NCI-H1436 (cell line): ENCODE measurements at places on chromosomes 6 and 20.

DNA sequence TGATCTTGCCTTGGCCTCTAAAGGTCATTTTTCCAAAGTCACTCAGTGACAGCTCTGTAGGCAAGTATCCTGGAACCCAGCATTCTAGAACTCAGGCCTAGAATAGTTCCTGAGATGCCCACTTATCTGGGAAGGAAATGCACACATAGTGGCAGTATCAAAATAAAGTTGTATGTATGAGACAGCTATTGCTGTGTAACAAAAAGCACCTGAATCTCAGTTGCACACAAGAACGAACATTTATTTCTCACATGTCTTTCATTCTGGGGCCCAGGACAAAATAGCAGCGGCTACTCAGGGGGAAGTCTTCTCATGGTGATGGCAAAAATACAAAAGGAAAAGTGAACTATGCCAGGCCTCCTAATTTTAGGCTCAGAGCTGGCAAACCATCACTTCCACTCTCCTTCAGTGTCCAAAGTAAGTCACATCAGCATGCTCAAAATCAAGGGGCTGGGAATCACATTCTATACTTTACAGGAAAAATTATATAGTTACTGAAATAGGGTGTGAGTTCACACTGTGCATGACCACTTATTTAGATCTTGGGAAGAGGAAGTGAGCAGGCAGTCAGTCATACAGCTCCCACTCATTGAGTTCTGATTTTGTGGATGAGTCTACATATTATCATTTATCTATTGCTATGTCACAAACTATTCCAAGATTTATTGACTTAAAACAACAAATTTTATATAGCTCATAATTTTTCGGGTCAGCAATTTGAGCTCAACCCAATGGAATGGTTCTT, 133.7 kb upstream of the RIN2 start:
- DNase-seq, result no peak

DNA sequence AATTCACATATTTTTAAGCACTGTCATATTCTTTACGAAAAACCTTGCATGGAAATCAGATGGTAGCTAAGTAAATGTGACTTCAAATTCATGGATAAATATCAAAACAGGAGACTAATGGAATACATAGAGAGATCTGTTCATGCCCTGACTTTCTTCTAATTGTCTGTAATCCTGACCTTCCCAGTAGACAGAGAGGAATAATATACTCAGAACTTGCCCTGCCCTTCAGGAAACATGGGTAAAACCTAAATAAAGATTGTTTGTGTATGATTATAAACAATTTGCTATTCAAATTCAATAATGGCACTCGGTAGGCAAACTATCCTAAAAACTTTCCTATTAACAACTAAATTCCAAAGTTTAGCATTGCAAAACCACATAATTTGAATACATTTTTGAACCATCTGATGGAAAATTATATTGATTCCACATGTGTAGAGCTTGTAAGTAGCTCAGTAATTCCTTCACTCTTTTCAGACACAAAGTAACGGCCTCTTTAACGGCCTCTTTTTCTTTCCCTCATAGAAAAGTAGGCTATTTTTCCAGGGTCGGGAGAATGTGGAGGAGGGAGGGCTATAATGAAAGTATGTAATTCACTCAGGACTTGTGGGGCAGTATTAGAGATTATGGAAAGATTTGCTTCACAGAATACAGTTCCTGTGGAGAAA, 227.6 kb downstream of the ALDH8A1 start:
- no peak for DNase-seq

DNA sequence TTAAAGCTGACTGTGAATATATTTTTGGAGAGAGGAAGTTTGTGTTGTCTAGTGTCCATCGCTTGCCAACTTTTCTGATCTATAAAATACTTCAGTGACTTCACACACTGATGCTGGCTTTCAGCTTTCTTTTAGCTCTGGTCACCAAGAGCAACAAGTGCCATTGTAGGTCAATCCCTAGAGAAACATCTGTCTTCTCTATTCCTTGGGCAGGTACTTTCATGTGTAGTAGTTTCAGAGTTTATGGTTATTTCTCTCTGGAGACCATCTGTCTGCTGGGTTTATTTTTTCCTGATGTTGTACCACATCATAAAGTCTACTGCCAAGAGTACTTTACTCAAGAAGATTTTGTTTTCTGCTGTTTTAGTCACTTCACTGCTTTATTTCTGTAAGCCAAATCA, 249.9 kb downstream of the KHDC1L start:
- no peak for DNase-seq

GRCh38 chr6:38279963-38280588, 359.7 kb downstream of the BTBD9 start:
- DNase-seq, result no peak
